ENCODE measurements at places on chromosomes 5 and 9.

GRCh38 chr5:148725675-148726074 lies 71.3 kb upstream of the HTR4 start:
- DNase-seq, result no peak

DNA sequence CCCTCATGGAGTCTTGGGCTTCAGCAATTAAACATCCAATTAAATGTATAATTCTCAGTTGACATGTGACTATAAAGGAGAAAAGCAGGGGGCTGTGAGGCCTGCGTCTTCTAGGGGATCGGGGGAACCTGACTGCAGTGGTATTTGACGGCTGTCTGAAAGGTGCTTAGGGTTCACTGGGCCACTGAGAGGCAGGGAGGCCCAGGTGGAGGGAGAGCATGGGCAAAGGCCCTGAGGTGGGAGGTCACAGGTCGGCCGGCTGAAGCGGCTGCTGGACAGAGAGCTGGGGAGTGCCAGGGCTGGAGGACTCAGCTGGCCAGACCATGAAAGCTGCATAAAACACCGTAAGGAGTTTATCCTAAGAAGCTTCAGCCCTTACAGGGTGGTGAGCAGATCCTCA lies 23.9 kb downstream of the ERGIC1 start:
- DNase-seq, result no peak

GRCh38 chr9:93513606-93514005 lies 60.2 kb upstream of the FAM120AOS start:
- DNase-seq, result no peak

GRCh38 chr5:36457511-36458270 lies 148.7 kb upstream of the SLC1A3 start:
- no peak for DNase-seq

DNA sequence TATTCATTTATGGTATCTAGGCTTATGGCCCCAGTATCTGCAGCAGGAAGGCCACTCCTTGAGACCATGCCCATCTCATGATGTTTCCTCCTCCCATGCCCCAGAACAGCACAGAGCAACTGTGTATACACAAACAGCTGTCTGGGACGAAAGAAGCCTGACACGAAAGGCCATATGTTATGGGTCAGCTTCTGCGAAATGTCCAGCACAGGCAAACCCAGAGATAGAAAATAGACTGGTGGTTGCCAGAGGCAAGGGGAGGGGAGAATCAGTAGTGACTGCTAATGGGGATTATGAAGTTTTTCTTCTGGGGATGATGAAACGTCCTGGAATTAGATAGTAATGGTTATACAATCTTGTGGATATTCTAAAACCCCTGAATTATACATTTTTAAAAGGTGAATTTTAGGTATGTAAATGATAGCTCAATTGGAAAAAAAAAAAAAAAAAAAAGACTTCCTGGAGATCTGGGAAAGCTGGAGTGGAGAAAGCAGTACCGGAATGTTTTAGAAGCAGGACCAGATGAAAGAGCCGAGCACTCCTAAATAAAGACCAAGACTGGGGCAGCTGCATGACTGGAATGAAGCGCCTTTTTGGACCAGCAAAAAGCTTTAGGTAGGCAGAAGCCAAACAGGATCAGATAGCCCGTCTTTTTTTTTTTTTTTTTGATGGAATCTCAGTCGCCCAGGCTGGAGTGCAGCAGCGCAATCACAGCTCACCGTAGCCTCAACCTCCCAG lies 29.2 kb downstream of the PCDHGC5 start:
- no peak for DNase-seq

- no peak for DNase-seq
Observed at GRCh38 chr5:26148569-26149107, 889.7 kb downstream of the CDH9 start.

DNA sequence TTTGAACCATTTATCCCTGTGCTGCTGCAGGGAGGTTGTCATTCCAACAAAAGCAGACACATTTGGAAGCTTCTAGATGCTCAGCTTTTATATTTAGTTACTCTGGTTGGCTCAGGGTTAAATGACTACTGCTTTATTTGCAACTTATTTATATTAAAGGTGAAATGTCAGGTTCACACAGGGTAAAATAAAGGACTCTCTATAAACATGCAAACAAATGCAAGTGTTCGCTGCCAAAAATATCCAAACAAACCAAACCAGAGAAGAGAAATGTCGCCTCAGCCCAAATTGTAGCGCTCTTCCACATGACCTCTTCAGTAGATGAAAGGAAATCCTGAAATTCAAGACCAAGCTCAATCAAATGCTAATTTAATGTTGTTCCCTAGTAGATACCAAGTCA lies 57.0 kb upstream of the LIFR start:
- no peak for DNase-seq
